ENCODE measurements at places on chromosomes 2 and 18.

DNA sequence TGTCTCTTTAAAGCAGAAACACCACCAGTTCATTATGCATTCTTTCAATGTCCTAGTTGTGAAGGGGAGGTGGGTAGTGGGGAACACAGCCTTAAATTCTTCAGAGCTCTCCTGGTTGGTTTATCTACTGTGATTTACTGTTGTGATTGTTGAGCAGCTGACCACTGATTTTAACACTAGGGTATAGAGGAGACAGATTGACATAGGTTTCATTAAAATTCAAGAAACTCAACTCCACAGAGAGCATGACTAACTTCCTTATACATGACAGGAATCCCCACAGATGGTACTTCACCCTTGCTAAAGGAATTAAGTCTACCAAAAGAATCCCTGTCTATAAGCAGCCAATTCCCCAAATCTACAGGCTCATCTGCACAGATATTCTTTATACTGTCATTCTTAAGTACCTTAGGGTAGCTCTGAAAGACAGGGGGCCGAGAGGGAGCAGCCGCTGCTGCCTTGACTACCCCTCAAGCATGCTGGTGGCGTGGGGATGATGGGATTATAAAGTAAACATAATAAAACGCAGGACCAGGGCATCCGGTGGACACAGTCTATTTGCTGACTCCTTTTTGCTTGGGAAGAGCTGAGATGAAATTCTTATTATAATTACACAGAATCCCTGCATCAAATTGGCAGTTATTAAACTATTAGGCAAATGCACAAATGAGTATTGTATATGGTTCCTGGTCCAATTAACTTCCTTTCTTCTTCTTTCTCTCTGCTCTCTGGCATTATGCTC is 1377.6 kb upstream of the PIK3C3 start:
- DNase-seq: no peak

GRCh38 chr2:25981596-25982272 is 563 bp downstream of the KIF3C start:
- DNase-seq: no peak

GRCh38 chr2:178025551-178026185 is 46.9 kb downstream of the PDE11A start:
- DNase-seq: no peak

- DNase-seq: no peak
Measured at GRCh38 chr18:42339372-42339771, 384.3 kb downstream of the PIK3C3 start.

DNA sequence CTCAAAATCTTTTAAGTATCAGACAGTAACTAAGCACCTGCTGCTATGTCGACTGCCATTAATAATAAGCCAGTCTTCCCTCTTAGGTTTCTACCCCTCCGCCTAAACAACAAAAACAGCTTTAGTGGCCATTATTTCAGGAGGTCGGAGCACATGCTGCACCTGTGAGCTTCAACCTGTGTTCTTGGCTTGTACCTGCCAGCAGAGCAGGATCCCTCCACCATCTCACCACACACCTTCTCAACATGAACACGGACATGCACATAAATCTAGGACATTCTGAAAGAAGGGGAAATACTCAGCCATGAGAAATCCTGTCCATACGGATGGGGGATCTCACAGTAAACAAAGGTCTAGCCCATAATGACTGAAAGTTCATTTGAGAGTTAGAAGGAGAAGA is 3.7 kb downstream of the CYB5A start:
- DNase-seq: no peak

- DNase-seq: no peak
Measured at GRCh38 chr18:44453505-44453904, 227.2 kb upstream of the SETBP1 start.

DNA sequence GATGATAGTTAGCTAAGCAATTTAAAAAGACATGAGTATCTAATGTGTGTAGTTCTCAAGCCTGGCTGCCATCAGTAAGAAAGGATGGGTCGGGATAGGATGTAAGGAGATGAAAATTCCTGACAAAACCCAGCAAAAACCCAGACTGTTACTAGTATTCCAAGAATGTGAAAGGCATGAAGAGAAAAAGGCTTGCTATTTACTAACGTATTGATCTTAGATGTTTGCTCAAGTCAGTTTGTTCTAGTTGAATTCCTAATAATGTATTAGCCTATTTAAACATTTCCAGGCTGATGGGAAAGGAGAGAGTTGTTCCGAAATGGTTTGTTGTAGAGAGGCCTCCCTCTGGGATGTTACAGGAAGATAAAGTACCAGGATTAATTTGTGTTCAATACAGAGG is 88.2 kb downstream of the ZNF532 start:
- DNase-seq: no peak

DNA sequence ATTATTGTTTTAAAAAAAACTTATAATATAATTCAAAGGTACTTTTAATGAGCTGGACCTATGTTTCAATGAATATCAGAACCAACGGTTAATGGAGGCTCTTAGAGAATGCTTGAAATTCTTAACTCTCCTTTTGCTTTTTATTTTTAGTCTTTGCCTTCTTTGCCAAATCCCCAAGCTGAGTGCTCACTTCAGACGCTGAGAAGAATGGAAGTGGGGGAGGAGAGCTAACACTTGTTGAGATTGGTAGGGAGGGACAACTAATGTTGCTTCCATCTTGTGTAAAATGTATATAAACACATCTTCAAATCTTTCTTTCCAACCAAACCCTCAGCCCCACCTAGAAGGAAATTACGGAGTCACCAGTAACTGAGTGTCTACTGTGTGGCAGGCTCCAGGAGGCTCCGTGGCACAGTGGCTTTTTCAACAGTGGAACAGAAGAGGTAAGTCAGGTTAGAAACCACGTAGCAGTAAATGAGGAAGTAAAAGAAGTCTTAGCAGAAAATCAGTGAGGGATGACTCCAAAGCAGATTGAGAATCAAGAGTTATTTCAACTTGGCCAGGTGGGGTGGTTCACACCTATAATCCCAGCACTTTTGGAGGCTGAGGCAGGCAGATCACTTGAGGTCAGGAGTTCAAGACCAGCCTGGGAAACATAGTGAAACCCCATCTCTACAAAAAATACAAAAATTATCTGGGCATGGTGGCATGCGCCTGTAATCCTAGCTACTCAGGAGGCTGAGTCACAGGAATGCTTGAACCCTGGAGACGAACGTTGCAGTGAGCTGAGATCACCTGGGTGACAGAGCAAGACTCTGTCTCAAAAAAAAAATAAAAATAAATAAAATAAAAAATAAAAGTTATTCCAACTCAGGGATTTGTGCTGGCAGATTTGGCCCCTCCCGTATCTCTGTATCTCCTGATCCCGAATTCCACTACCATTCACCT is 45.0 kb upstream of the CREB1 start:
- DNase-seq: no peak

DNA sequence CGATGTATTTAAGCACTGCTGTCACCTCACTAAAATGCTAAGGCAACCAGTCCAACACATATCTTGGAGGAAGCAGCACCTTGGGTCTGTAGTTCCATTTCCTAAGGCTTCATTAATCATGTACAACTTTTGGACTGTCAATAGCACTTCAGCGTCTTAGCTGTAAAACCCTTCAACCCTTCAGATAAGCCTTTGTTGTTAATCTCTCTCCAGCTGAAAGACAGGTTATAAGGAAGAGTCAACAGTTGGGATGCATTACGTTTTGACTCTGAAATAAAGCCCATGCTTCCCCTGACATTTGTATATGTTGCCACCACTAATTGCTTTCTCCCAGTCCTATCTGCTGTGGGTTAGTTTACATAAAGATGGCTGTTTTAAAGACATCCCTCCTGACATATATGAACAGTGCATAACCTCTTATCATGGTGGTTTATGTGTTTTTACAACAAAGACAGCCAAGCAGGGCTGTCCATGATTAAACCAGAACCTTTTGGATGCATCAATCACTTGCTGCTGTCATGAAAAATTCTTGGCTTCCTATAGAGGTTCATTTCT is 81.5 kb downstream of the EPHA4 start:
- no peak for DNase-seq

DNA sequence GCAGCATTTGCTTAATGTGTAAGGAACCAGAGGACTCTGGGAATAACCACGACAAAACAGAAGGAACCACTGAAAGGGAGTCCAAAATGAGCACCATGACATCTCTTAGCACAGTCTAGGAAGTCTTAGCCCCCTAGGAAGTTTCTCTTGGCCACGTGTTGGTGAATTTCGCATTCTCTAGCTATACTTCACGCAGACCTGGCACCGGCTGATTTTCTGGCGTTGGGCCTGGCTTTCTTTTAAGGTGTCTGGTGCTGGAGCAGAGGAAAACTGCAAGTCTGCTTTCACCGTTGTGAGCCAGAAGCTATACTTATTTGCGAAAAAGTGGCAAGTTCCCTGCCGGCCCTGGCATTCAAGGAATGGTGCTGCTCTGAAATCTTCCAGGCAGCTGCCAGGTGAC is 156.9 kb downstream of the COL4A4 start:
- no peak for DNase-seq

DNA sequence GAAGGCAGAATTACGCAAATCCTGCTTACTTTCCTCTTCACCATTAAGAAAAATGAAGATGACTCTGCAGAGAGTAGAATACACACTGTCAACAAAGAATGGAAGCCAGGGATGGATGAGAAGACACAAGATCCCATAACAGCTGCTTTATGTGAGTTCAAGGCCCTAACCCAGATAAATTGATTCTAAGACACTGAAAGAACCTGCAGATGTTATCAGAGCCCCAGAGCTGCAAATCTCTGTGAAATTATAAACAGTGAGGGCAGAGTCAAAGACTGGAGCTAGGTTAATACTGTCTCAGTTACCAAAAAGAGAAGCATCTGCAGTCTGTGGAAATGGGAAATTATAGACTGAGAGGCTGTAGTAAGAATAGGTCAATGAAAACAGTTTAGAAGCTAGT is 320.1 kb upstream of the PKDCC start:
- DNase-seq: no peak

DNA sequence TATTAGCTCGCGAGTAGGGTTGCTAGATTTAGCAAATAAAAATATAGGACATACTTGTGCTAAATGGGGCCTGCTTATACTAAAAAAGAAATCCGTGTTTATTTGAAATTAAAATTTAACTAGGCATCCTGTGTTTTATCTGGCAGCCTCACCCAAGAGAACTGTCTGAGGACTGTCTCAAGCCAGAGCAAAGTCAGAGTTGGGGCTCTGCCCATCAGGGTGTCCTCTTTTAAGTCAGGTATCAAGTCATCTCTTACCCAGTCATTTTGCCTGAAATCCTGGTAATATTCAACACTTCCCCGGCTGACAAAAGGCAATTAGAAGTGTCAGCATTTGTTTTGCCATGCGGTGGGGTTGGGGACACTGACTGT is 48.3 kb upstream of the ST3GAL5 start:
- no peak for DNase-seq

DNA sequence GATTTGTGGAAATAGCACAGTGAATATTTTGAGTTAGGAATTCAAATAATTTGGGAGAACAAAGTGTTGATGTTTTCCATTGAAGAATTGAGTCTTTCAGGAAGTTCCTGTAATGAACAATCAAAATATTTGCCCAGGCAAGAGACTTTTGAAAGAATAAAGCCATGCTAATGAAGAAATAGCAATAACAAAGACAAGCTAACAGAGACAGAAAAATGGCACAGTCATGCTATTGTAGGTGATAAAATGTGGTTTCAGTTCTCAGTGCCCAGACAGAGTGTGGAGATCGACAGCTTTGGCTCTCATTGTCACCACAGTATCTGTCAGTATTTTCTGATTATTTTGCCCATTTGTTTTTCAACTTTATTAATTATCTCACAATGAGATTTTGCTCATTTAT is 490.8 kb upstream of the PIK3C3 start:
- no peak for DNase-seq

DNA sequence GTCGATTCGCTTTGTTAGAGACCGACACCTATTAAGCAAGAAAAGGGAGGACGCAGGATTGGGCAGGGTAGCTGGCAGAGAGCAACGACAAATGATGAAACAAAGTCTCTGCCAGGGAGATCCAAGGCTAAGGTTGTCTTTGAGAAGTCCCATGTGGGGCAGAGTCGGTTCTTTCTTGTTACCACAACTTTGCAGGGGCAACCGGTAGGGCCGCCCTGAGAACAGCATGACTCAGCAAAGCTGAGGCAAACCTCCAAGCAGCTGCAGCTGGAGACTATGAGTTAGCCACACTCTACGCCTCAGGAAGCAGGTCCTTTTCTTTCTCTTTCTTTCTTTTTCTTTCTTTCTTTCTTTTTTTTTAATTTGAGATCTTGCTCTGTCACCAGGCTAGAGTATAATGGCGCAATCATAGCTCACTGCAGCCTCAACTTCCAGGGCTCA is 452.3 kb upstream of the ID2 start:
- peak; percentile 55 for DNase-seq

GRCh38 chr2:24164416-24164973 is 10.4 kb upstream of the FAM228A start:
- DNase-seq: no peak

DNA sequence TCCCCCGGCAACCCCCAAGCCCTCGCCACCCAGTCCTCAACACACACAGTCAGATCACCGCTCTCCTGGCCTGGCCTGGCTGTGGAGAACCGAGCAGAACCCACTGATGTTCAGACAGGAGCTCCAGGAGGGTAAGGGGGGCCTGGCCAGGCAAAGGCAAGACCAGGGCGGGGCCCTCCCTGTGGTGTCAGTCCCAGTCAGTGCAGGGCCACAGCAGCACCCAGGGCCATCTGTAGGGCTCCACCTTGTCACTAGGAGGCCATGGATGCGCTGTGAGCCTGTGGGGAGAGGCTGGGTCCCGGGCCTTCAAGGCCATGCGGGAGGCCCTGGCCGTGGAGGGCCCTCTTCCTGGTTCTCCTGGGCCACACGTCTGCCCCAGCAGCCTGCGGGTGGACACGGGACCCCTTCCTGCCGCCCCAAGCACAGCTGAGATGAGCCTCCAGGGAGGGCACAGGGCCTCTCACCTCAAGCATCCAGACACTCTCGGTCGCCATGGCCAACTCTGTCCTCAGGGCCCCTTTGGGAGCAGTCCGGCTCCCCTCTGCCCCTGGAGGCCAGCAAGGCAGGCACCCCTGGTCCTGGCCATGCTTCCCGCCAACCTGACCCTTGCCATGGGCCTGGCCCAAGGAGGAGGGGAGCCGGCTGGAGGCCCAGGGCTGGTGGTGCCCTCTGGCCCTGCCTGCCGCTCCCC is 2.0 kb downstream of the ANO7 start:
- DNase-seq: no peak

DNA sequence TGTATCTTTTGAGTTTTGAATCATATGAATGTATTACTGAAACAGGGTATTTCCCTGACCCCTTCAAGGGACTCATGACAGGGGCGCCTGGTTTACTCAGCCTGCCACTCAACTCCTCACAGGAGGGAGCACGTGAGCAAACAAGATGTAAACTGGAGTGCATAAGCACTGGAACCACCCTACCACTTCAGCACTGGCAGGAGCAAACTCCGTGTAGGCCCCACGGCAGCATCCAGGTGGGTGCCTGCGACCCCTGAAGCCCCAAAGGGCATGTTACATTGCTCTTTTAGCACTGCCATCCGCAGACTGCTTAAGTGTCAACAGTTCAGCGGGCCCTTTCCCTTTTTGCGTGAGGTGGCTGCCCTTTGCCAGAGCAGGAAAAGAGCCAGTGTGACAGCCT is 8.2 kb upstream of the DAPL1 start:
- no peak for DNase-seq
